ENCODE measurements at places on chromosomes 4 and X.

GRCh38 chr4:156959298-156959702 is 12.3 kb downstream of the PDGFC start:
- no peak for DNase-seq

- no peak for DNase-seq
Measured at GRCh38 chr4:153292897-153293741, 51.4 kb upstream of the MND1 start.

GRCh38 chrX:96464880-96465558 is 219.6 kb upstream of the DIAPH2 start:
- DNase-seq: no peak

GRCh38 chr4:60945641-60946040 is 254.5 kb upstream of the ADGRL3 start:
- no peak for DNase-seq

DNA sequence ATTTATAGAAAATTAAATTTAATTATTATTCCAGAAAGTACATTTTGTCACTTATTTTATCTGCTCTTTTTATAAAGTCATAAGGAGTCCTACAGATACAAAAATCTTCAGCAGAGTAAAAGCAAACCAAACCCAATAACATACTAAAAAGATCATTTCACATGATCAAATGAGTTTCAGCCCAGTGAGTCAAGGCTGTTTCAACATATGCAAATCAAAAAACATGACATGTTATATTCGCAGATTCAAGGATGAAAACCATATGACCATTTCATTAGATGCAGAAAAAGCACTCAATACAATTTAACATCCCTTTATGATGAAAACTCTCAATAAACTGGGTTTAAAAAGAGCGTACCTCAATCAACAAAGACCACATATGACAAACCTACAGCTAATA is 214.3 kb downstream of the FAT4 start:
- DNase-seq: no peak

DNA sequence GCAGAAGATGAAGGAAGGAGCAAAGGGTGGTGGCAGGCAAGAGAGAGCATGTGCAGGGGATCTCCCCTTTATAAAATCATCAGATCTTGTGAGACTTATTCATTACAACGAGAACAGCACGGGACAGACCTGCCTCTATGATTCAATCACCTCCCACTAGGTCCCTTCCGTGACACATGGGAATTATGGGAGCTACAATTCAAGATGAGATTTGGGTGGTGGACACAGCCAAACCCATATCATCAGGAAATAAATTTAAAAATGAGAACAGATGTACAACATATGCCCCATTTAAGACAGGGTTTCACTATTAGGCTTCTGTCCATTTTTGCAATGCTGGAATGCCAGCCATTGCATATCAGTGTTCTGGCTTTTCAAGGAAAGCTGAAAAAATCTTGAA is 346.7 kb upstream of the SLIT2 start:
- no peak for DNase-seq

DNA sequence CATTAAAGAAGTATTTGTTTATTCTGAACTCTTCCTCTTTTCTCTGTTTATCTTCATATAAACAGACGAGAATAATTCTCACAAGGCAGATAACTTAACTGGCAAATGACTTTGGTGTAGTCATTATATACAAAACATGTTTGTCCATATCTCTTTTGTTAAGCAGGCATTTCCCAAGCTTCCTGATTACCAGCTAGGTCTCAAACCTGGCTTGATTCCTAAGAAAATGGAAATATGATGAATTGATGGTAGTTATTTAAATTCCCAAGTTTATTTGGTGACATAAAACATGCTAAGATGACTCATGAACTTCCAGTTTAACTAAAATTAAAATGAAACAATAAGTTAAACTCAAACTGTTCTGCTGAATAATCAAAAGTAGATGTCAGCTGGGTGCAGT is 96.8 kb downstream of the ARSJ start:
- no peak for DNase-seq

- DNase-seq: no peak
Measured at GRCh38 chrX:4320436-4320947, 607.0 kb upstream of the PRKX start.

DNA sequence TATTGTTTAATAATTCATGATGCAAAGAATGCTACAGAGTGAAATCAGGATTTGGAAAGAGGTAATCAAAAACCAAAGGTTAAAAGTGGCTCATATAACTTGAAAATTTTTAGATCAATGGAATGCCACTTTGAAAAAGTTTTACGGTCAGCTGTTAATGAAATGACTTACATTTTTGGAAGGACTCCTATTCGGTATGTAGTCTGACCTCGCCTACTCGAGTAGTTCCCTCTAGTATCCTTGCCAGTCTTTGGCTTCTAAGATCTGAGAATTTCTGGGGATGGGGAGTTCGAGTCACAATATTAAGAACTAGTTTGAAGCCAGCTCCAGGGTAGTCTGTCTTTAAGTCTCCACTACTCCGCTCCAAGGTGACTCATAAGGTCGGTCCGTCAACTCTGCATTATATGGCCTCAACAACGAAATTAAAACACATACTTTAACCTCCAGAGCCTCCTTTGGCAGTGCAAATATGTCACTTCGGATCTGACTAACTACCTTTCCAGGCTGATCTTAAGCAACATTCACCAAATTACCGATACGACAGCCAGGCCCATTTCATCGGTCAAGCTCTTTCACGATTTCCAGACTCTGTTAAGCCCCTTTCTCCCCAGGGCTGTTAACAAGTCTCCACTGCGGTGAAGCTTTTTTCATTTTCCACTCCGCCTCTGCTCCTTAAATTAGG is 733 bp upstream of the NAA15 start:
- DNase-seq: no peak

- no peak for DNase-seq
Measured at GRCh38 chr4:35525192-35525978, 718.9 kb downstream of the ARAP2 start.

- no peak for DNase-seq
Measured at GRCh38 chrX:50167366-50167765, 33.4 kb downstream of the AKAP4 start.

All from stimulated activated CD8-positive, alpha-beta memory T cell treated with anti-CD3 and anti-CD28 coated beads, Interleukin-12 subunit alpha, Interleukin-12 subunit beta, amount 100 ng/mL, for 1 hour (primary cell).